ENCODE measurements at places on chromosomes 4 and X. TPM values are rescaled to one million over a fixed set of nuclear protein-coding genes. Genes with fewer than 3 reads are reported as not detected.

GRCh38 chr4:4990857-4991540, 28.3 kb downstream of the CYTL1 start:
- no peaks in the 10 kb centered on the region for H3K36me3 ChIP-seq
- peak overlapping the region; percentile 97 for H3K27ac ChIP-seq
- peak; percentile 97 for DNase-seq
- H3K4me1 ChIP-seq: peaks cover 20% of the 10 kb centered on the region

- DNase-seq: no peak
- H3K4me3 ChIP-seq: no peak overlapping the region
- H3K36me3 ChIP-seq: no peaks in the 10 kb centered on the region
- H3K4me1 ChIP-seq: no peaks in the 10 kb centered on the region
These were observed 10.2 kb downstream of the CD40LG start for GRCh38 chrX:136658151-136658550.

- no peaks in the 10 kb centered on the region for H3K36me3 ChIP-seq
- peak overlapping the region; percentile 15 for H3K27ac ChIP-seq
- peaks cover 3% of the 10 kb centered on the region for H3K4me1 ChIP-seq
These were observed 1.8 kb downstream of the SLC38A5 start for GRCh38 chrX:48468247-48468671.

GRCh38 chr4:56773346-56773745, 48.2 kb downstream of the SPINK2 start:
- H3K4me3 ChIP-seq: no peak overlapping the region
- no peaks in the 10 kb centered on the region for H3K4me1 ChIP-seq
- DNase-seq: no peak
- H3K27me3 ChIP-seq: 0 out of 2 replicates have a peak, but pooled peaks cover 1% of the 10 kb centered on the region
- no peaks in the 10 kb centered on the region for H3K36me3 ChIP-seq

GRCh38 chr4:120355881-120356280, 289.2 kb upstream of the MAD2L1 start:
- H3K36me3 ChIP-seq: no peaks in the 10 kb centered on the region
- H3K27ac ChIP-seq: no peak overlapping the region
- no peak for DNase-seq
- H3K27me3 ChIP-seq: no peaks in the 10 kb centered on the region
- H3K4me3 ChIP-seq: no peak overlapping the region

DNA sequence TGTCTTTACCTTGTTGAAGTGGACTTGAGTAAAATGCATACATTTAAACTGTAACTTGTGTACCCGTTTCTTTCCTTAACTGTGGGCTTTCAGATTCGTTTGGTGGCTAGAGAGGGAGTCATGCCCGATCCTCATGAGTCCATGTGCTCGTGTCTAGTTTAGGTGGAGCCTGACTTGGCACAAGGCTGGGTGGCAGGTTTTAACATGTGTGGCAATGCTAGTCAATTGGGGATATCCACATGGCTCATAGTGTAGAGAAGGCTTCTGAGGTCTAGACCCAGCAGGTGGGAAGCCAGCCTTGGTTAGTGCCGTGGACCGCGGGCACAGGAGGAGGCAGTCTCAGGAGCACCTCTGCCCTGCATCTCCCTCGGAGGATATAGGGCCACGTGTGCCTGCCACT, 48.5 kb upstream of the CLCN4 start:
- no peaks in the 10 kb centered on the region for H3K27me3 ChIP-seq
- H3K4me3 ChIP-seq: no peak overlapping the region
- H3K27ac ChIP-seq: no peak overlapping the region
- no peaks in the 10 kb centered on the region for H3K4me1 ChIP-seq
- H3K36me3 ChIP-seq: no peaks in the 10 kb centered on the region

- H3K4me3 ChIP-seq: no peak overlapping the region
- no peaks in the 10 kb centered on the region for H3K27me3 ChIP-seq
- H3K4me1 ChIP-seq: no peaks in the 10 kb centered on the region
- DNase-seq: peak; percentile 36
- H3K27ac ChIP-seq: no peak overlapping the region
These were observed 171.6 kb downstream of the PCDH10 start for GRCh38 chr4:133320576-133321170.

The SMIM31 gene
- total RNA-seq: not detected

DNA sequence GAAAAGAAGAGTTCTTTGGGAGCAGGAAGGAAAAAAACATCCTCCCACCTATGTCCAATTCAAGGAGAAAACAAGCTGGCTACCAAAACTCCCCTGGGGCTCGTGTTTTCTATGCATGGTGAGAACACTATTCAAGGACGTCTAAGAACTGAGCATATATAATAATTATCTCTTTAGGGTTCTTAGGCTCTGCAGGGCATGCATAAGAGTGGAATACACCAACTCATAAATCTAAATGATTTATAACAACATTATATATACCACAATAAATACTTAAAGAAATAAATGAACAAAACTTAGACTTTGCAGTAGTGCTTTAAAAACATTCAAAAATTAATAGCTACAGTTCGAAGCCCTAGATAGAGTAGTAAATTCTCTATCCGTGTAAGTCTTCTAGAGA, 19.5 kb upstream of the TMEM154 start:
- H3K36me3 ChIP-seq: no peaks in the 10 kb centered on the region
- H3K27me3 ChIP-seq: no peaks in the 10 kb centered on the region
- no peak for DNase-seq
- H3K4me1 ChIP-seq: peaks cover 5% of the 10 kb centered on the region

DNA sequence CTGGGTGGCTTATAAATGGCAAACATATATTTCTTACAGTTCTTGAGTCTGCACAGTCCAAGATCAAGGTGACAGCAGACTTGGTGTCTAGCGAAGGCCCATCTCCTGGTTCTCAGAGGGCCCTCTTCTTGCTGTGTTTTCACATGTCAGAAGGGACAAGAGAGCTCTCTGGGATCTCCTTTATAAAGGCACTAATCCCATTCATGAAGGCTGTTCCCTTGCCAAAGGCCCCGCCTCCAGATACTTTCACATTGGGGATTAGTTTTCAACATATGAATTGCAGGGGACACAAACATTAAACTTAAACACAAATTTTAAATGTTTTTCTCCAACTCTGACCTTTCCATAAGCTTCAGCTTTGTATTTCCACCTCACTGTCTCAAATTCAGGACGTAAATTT, 1135.0 kb upstream of the TENM3 start:
- no peaks in the 10 kb centered on the region for H3K27me3 ChIP-seq
- no peak overlapping the region for H3K4me3 ChIP-seq
- no peaks in the 10 kb centered on the region for H3K36me3 ChIP-seq
- no peaks in the 10 kb centered on the region for H3K4me1 ChIP-seq

GRCh38 chr4:154073107-154073822, 284.4 kb upstream of the SFRP2 start:
- peaks cover 15% of the 10 kb centered on the region for H3K4me1 ChIP-seq
- H3K27ac ChIP-seq: peak overlapping the region; percentile 79
- peak; percentile 92 for DNase-seq
- no peaks in the 10 kb centered on the region for H3K36me3 ChIP-seq
- H3K27me3 ChIP-seq: no peaks in the 10 kb centered on the region
- no peak overlapping the region for H3K4me3 ChIP-seq

GRCh38 chrX:149516604-149517003, 11.5 kb upstream of the IDS start:
- no peaks in the 10 kb centered on the region for H3K27me3 ChIP-seq
- H3K4me3 ChIP-seq: no peak overlapping the region
- no peaks in the 10 kb centered on the region for H3K36me3 ChIP-seq
- no peak for DNase-seq

DNA sequence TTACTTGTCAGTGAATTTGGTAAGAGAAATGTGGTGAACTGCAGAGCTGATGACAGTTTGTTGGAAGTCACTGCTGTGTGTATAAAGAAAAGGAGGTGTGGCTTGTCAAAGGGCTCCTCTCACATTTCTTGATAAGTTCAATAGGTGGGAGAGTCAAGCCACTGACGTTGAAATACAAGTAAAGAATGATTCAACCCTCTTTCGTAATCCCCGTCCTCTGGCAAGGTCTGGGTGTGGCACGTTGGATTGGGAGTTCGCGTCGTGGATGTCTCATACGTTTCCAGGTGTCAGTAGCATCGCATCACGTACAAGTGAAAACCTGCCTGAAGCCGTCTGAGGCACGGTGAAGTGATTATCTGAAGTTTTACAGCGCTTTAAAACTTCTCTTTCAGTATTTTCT, 76.4 kb downstream of the EGF start:
- 0 out of 2 replicates have a peak, but pooled peaks cover 6% of the 10 kb centered on the region for H3K4me1 ChIP-seq
- H3K36me3 ChIP-seq: no peaks in the 10 kb centered on the region
- no peak overlapping the region for H3K27ac ChIP-seq
- peaks cover 9% of the 10 kb centered on the region for H3K27me3 ChIP-seq
- DNase-seq: peak; percentile 5

GRCh38 chr4:15352524-15352923, 75.3 kb upstream of the C1QTNF7 start:
- H3K4me3 ChIP-seq: no peak overlapping the region
- no peaks in the 10 kb centered on the region for H3K4me1 ChIP-seq
- no peak overlapping the region for H3K27ac ChIP-seq
- H3K27me3 ChIP-seq: peaks cover 68% of the 10 kb centered on the region
- peak; percentile 46 for DNase-seq
- H3K36me3 ChIP-seq: no peaks in the 10 kb centered on the region

- no peaks in the 10 kb centered on the region for H3K36me3 ChIP-seq
- peaks cover 20% of the 10 kb centered on the region for H3K4me1 ChIP-seq
- DNase-seq: no peak
- no peak overlapping the region for H3K27ac ChIP-seq
- H3K4me3 ChIP-seq: no peak overlapping the region
- H3K27me3 ChIP-seq: no peaks in the 10 kb centered on the region
These were observed 18.9 kb upstream of the HPSE start for GRCh38 chr4:83353516-83353915.

- H3K36me3 ChIP-seq: no peaks in the 10 kb centered on the region
- no peak within 1 kb of the TSS for H3K27ac ChIP-seq
- no peaks in the 10 kb centered on the region for H3K4me1 ChIP-seq
- no peaks in the 10 kb centered on the region for H3K27me3 ChIP-seq
These were observed at the start of gene IL3RA for GRCh38 chrX:1336331-1336943. Gene IL3RA, plus strand, starts transcription at chrX:1336785. Its CDS starts 4,981 bp downstream, at chrX:1341766.

GRCh38 chr4:167602157-167602556, 367.9 kb upstream of the SPOCK3 start:
- H3K27me3 ChIP-seq: no peaks in the 10 kb centered on the region
- DNase-seq: no peak
- no peak overlapping the region for H3K27ac ChIP-seq
- no peaks in the 10 kb centered on the region for H3K36me3 ChIP-seq

The EXOC1L gene
- total RNA-seq: not detected

DNA sequence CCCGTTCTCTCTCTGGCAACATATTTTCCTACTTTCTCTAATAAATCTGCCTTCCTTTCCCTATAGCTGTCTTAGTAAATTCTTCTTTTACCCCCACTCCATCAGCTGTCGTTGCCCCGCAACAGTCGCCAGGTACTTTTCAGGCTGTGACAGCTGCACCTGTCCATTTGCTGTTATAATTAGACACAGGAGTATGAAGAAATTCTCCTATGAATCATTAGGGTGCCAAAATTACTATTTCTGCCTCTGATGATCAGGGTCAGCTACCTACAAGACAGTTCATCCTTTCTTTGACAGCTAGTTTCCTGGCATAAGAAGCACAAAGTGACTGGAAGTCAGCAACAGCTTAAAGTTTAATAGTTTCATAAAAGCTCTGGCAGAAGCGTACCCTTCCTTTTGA, 19.5 kb upstream of the GALNTL6 start:
- H3K27ac ChIP-seq: no peak overlapping the region
- H3K27me3 ChIP-seq: no peaks in the 10 kb centered on the region
- no peaks in the 10 kb centered on the region for H3K36me3 ChIP-seq
- no peak for DNase-seq
- H3K4me3 ChIP-seq: no peak overlapping the region
- H3K4me1 ChIP-seq: no peaks in the 10 kb centered on the region

DNA sequence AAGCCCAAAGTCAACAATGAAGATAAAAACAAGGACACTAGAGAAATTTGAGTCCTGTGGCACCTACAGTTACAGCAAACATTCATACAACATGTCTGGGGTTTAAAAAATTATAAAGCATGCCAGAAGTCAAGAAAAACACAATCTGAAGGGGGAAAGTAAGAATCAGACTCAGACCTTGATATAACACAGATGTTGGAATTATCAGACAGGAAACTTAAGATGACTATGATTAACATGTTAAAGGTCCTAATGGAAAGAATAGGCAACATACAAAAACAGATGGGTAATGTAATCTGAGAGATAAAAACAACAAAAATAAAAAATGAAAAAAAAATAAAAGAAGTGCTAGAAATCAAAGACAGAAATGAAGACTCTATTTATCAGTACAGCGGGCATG, 446.5 kb downstream of the SPRY1 start:
- DNase-seq: no peak
- H3K4me3 ChIP-seq: no peak overlapping the region
- H3K4me1 ChIP-seq: peaks cover 13% of the 10 kb centered on the region

- no peak overlapping the region for H3K27ac ChIP-seq
- DNase-seq: peak; percentile 55
- H3K4me1 ChIP-seq: no peaks in the 10 kb centered on the region
These were observed 519 bp downstream of the SLC25A4 start for GRCh38 chr4:185143601-185143969.

DNA sequence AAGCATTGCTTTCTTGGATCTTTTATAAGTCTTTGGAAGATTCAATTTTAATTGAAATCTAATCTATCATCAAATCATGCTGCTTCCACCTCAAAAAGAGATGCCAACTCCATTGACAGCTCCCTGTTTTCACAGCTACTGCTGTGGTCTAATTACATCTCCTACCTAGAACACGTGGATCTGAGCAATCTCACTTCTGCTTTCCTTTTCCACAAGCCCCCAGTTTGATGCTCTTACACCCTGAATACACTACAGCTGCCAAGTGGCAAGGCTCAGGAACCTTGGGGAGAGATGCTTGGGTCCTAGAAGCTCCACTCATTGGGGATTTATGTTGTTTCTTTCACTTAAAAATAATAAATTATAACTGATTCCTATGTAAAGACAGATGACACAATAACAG, 172.0 kb downstream of the CFAP299 start:
- H3K4me3 ChIP-seq: no peak overlapping the region
- no peaks in the 10 kb centered on the region for H3K36me3 ChIP-seq
- no peak for DNase-seq
- no peaks in the 10 kb centered on the region for H3K27me3 ChIP-seq
- no peak overlapping the region for H3K27ac ChIP-seq
- H3K4me1 ChIP-seq: no peaks in the 10 kb centered on the region

GRCh38 chr4:76301068-76301774, 5.3 kb upstream of the STBD1 start:
- no peaks in the 10 kb centered on the region for H3K27me3 ChIP-seq
- H3K36me3 ChIP-seq: no peaks in the 10 kb centered on the region
- H3K4me1 ChIP-seq: peaks cover 17% of the 10 kb centered on the region
- DNase-seq: peak; percentile 87

The HSPA4L gene
- total RNA-seq: 1.3 TPM

DNA sequence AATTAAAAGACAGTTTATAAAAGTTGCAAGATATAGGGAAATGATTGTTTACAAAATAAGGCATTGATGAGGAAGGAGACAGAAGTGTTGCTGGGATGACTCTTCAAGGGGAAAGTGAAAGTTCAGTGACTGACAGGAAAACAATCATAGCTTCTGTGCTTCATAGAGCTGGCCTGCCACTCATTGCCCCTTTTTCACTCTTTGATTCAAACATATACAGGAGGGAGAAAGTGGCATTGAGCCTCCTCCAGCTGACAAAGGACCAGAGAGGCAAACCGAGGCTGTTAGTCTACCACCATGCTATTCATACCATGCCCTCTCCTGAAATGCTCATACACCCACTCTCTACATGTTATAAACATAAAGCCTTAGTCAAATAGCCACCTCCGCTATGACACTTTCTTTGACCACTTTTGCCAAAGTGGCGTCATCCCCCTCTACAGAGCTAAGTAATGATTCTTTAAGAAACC, 79.2 kb upstream of the ATOH1 start:
- H3K4me1 ChIP-seq: no peaks in the 10 kb centered on the region
- H3K27ac ChIP-seq: no peak overlapping the region
- no peak for DNase-seq
- no peaks in the 10 kb centered on the region for H3K27me3 ChIP-seq

The ZNF157 gene
- total RNA-seq: not detected

Data from GM23248 (cell line).